Activated CD8-positive, alpha-beta memory T cell treated with anti-CD3 and anti-CD28 coated beads for 48 hours (primary cell): ENCODE measurements at places on chromosomes 4 and X.
A peak's percentile ranks its signal among the peaks of the same experiment; 100 is the strongest.

DNA sequence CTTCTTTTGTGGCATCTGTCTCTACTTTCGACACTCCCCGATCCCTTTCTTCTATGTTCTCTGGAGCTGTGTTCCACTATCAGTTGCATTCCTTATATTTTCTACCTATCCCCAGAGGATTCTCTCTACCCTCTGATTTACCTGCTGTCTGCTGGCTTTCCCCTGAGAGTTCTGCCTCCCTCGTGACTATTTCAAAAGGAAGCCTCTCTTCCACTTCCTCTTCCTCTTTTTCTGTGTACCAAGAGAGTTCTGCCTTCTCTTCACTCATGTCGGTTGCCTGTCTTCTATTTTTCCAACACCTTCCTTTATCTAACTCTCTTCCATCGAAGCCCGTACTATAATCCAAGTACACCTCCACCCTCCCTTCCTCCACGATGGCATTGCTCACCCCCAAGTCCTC lies 631.7 kb downstream of the SMARCA1 start:
- no peak for DNase-seq

DNA sequence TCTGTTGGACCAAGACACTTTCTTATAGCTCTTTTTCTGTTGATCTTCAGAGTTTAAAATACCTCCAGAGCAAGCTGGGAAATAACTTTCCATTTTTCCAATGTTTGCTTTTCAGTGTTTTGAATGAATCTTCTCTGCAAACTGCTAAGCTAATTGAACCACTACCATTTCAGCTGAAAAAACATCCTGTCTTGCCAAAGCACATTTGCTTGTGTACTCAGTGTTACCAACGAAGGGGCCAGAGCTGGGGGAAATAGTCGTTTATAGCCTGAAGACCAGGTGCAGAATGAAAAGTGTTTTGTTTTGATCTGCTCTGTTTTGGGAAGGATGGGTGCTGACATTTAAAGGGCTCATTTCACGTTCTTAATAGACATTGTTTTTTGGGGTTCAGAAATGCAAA lies 88.4 kb upstream of the CLNK start:
- DNase-seq: no peak

GRCh38 chr4:86596807-86597206 lies 2.7 kb downstream of the PTPN13 start:
- DNase-seq: no peak

DNA sequence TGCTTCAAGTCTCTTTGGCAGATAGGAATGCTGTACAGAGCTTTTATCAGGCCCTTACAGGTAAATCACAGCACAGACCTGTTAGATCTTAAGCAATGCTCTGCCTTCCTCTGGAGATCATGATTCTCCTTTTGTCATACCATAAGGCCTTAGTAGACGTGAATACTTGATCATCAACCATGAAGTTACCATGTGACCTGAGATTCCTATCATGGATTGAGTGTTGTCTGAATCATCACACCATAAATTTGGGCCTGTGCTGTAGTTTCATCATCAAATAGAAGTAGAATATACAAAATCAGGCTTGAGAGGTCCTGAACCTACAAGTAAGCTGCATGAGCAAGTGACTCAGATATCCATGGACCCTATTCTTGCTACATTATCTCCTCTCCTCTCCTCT lies 466.8 kb upstream of the INTU start:
- DNase-seq: no peak

DNA sequence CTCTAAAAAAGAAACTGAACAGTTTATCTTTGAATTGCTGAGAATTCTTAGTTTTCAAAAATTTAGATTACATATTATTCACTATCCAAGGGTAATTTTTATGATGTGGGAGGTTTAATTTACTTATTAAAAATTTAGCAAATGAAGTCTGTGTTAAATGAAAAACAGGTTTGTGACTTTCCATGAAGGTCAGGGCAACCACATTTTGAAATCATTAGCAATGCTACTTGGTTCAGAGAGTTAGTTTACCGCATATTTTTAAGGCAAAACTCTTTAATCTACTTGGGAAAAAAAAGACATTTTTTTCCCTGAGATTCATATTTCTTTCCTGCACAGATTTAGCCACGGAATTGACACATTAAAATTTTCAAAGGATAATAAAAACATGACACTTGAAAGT lies 37.3 kb upstream of the PRSS12 start:
- DNase-seq: no peak

GRCh38 chrX:10496345-10496965 lies 123.9 kb downstream of the MID1 start:
- no peak for DNase-seq

GRCh38 chr4:65482410-65482809 lies 187.9 kb downstream of the EPHA5 start:
- no peak for DNase-seq

- DNase-seq: peak; percentile 42
These were observed 114.5 kb downstream of the ADRA2C start for GRCh38 chr4:3880615-3881120.

DNA sequence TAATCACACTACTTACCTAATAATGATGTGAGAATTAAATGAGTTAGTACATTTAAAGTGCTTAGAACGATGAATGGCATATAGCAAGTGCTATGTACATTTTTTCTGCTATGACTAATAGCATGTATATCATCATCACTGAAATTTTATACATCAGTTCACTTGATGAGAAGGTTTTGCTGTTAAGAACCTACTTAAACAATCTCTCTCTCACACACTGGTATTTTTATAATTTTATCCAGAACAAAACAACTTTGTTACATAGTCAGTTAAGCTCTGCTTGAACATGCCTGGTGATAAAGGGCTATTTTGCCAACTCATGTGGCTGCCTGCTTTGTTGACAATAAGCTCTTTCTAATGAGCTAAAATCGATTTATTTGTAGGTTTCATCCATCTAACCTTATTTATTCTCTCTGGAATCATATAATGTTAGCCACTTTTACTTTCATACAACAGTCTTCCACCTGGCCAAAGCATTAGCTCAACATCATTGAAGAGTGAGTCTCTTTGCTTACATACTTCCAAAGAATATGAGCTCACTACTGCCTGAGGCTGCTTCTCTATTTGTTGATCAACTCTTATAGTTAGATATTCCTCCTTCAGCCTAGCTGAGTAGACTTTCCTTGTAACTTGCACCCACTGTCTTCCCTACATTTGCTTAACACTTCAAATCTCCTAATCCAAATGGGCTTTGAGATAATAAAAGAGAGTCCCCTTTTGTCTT lies 372.7 kb upstream of the BOD1L1 start:
- no peak for DNase-seq

- DNase-seq: no peak
These were observed 292.8 kb upstream of the ARSJ start for GRCh38 chr4:114272226-114272625.

GRCh38 chr4:23717528-23718248 lies 172.2 kb downstream of the PPARGC1A start:
- DNase-seq: no peak

GRCh38 chr4:23039818-23040217 lies 347.1 kb downstream of the GBA3 start:
- no peak for DNase-seq

GRCh38 chr4:1035510-1035909 lies 24.1 kb downstream of the FGFRL1 start:
- no peak for DNase-seq

DNA sequence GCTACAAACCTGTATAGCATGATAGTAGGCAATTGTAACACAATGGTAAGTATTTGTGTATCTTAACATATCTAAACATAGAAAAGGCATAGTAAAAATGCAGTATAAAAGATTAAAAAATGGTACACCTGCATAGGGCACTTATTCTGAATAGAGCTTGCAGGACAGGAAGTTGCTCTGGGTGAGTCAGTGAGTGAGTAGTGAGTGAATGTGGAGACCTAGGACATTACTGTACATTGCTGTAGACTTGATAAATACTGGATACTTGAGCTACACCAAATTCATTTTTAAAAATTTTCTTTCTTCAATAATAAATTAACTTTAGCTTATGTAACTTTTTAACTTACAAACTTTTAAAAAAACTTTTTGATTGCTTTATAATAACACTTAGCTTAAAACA lies 68.2 kb upstream of the MAML3 start:
- no peak for DNase-seq

DNA sequence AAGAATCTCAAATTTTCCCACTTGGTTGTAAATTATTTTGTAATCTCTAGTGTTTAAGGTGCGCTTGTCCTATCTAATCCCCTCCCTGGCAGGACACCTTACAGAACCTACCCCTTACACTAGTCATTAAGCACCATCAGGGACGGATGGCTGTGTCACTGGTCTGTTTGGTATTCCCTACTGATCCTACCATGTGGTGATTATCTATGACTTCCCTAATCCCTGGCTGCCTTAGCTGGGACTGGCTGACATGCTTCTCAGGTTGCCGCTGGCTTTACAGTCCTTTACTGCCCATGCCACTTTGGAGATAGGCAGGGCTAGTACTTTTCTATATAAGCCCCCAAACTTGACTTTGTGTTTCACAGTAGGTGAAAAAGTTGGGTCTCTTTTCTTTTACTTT lies 58.6 kb downstream of the ELOVL6 start:
- DNase-seq: no peak

- DNase-seq: no peak
These were observed 78.5 kb downstream of the MID1IP1 start for GRCh38 chrX:38879631-38880220.

DNA sequence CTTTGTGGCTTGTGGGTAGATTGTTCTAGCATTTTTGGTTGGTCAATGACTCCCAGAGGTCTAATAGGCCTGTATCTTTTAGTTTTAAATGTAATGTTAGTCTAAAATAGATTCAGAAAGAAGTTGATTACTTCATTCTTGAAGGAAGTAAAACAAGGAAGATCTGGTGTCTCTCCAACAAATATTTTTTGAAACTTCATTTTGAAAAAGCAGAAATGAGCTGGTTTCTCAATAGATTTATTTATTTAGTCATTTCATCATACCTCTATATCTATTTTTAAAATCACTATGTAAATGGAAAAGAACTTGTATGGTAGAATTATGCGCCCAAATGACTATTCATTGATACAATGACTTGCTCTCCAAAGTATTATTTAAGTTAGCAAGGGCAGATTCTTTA lies 7.2 kb downstream of the HTR2C start:
- no peak for DNase-seq

DNA sequence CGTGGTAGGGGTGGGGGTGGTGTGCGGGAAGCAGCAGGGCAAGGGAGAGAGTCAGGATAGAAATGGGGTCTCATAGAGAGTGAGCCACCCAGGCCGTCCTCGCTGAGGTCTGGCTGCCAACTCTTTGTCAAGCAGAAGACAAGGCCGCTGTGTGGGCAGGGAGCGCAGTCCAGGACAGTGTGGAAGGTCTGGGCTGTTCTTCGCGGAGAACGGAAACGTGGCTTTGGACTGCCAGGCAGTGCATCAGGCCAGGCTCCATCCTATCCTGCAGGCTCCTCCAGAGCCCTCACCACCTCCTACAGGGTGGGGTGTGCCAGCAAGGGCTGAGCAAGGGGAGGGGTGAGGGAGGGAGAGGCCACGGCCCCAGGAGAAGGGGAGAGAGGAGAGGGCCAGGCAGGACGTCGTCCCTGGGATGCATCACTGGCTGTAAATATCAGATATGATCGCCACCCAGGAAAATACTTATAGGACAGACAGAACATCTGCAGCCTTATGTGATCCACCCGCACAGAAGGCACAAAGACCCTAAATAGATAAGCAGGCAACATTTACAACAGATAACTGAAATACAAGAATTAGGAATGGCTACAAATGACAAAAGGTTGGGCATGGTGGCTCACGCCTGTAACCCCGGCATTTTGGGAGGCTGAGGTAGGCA lies 85.3 kb downstream of the ABLIM2 start:
- no peak for DNase-seq

DNA sequence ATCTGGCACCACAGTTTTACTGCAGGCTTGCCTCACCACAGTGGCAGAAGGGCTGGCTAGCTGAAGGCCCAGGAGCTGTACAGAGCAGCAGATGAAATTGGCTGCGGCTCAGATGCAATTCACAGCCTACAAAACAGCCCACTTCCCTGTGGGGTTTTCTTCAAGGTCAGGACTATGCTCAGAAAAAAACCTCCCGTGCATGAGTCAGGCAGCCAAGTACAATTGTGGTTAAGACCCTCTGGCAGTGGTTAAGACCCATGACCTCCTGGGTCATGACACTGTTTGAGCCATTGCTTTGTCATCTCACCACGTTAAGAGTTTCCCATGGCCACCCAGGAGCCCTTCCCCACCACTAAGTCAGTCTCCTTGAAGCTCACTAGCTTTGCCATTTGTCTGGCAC lies 276.3 kb downstream of the HNRNPD start:
- DNase-seq: no peak

DNA sequence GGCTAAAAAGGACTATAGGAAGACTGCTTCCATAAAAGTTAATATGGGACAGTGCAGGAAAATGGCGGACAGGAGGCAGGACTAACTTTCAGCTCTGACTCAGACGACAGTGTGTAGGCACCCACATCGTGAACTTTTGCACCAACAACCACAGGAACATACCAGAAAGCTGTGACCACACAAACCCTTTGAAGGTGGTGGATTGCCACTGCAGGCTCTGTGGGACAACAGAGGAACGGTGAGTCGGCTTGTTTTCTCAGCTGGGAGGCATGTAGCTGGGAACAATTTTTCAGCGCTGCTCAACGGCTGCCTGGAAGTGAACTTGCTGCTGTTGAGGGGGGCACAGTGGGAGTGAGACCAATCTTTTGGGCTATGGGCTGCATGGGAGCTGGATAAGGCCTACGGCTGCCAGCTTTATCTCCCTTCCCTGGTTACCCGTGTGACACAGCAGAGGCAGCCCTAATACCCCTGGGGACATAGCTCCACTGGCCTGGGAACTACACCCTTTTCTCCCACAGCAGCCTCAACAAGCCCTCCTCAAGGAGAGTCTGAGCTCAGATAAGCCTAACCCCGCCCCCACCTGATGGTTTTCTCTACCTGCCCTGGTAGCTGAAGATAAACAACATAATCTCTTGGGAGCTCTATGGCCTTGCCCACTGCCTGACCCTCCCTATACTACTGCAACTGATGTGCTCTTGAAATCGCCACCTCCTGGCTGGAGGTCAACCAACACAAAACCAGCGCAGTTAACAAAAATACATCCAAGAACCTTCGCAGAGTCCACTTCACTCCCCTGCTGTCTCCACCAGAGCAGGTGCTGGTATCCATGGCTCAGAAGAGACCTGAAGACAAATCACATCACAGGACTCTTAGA lies 1537.0 kb downstream of the C4orf33 start:
- DNase-seq: no peak

DNA sequence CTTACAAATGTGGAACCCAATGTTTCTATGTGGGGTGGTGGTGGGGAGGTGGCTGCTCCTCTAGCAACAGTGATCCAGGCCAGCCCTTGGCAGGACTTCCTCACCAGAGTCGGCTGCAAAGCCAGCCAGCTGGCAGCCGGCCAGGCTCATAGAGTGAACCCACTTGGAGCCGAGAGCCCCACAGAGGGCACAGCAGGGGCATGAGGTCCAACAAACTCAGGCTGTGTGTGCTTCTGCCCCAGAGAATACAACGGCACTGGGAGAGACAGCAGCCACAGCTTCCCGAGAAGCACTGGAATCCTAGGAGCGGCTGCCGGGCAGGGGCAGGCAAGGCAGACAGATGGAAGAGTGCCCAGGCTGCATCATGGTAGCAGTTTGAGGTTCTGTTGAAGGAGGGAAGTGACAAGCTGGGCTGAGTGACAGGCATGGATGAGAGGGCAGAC lies 23.5 kb upstream of the SOWAHD start:
- no peak for DNase-seq
